ENCODE measurements at places on chromosomes 13 and 19.

- no peak for DNase-seq
These were observed 39.6 kb downstream of the STOML3 start for GRCh38 chr13:38950987-38951386.

- no peak for DNase-seq
These were observed 21.5 kb upstream of the SGCG start for GRCh38 chr13:23159205-23159759.

- DNase-seq, result no peak
These were observed 7.0 kb downstream of the CAB39L start for GRCh38 chr13:49436890-49437289.

DNA sequence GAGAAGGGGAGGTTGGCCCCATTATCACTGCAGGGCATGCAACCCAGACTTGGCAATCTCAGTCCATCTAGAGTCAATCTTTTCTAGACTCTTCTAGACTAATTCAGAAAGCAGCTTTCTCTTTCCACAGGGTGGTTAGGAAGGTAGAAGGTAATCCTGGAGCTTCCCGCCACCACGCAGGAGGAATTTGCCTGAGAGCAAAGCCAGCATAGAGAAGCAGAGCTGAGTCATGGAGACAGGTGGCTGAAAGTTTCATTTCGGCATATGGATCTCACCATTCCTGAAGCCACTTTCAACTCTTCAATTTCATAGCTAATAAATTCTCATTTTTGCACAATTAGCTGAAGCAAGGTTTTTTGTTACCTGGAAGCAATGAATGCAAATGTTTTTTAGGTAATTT lies 29.0 kb upstream of the FFAR2 start:
- DNase-seq, result no peak

DNA sequence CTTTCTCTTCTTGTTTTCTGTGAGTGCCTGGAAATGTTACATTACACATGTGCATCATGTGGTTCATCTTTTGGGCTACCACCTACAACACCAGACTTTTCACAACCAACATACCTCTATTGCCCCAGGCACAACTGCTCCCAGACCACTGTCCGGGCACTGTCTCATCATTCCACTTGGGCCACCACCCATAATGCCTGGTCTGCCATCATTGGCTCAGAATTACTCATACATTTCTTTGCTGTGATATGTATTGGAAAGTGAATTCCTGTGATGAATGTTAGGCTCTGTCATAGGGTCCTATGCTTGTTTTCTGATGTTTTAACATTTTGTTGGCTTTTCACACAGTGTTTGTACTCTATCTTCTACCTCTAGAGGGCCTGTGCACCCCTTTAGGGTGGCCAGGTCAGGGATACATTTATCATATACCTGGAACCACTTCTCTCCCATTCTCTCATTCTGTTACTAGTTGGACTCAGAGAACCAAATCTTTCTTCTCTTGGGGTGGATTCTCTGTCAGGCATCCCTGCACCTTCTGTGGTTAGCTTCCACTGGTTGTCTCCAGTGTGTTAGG lies 172.8 kb downstream of the NHLRC3 start:
- DNase-seq, result no peak

- DNase-seq, result no peak
These were observed 27.7 kb upstream of the ASF1B start for GRCh38 chr19:14164082-14164481.

DNA sequence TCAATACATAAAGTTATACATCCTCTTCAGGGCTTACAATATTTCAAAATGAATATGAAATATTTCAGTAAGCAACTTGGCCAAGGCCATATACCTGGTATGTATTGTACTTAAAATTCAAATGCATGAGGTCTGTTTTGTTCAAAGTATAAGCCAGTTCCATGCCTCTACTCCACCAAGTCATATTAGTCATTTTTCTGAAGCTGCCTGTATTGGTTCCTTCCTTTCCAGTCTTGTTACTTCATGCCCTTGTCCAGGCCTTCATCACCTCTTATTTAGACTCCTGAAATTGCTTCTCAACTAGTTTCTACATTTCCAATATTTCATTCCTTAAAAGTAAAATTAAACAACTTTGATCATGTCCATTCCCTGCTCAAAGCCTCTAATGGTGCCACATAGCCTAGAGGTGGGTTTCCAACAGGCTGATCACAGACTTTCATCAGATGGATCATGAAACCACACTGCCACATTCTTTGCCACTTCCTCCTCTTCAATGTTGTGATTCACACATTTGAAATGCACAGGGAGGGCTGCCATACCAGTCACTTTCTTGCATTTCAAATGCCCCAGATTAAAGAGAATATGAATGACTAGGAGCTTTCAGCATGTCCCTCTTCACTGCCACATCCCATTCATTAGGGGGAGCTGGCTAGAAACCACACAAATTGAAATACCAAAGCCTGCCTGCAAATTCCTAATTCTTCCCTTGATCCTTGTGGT lies 424.1 kb upstream of the DACH1 start:
- no peak for DNase-seq

- DNase-seq, result no peak
These were observed 58.6 kb downstream of the LIG4 start for GRCh38 chr13:108156749-108157148.

GRCh38 chr19:6551607-6552450 lies 21.0 kb downstream of the TNFSF9 start:
- DNase-seq, result peak; percentile 54

DNA sequence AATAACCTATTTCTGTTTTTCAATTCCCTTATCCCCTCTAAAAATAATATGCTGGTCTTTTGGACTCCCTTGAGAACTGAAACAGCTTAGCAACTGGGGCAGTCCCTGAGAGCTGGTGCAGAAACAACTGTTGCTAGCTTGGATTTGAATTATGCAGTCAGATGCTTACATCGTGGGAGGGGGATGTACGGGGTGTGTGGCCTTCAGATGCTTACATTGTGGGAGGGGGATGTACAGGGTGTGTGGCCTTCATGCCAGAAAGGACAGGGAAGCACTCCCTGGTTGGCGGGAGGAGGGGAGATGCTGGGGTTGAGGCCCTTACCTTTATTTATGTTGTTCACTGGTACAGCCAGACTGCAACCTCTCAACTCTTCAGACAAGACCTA lies 25.6 kb downstream of the LRCH1 start:
- DNase-seq, result no peak

- DNase-seq, result no peak
These were observed 526.2 kb downstream of the SUCLA2 start for GRCh38 chr13:47474839-47475238.
